Mesothelial cell of epicardium (in vitro differentiated cells): ENCODE measurements at places on chromosomes 2 and 18. TPM values are rescaled to one million over a fixed set of nuclear protein-coding genes. Genes with fewer than 3 reads are reported as not detected.

The MOGAT1 gene
- total RNA-seq: not detected in 3 replicates

DNA sequence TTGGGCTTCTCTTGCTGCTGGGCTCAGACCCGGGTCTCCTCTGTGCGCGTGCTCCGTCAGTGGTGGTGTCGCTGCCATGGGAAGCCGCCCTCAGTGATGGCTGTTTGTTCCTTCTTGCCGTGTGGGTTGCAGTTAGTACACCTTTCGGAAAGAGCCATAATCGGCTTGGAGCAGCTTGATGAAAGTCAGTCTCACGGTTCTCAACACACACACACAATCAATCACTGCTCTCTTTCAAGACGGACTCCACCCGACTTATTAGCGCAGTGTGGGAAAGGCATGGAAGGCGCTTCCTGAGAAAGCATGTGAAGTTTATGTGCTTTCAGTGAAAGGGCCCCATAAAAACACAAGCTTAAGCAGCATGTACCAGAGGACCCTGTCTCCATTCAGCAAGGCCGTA is 64.1 kb downstream of the SOX11 start:
- H3K4me3 ChIP-seq: peak overlapping the region; percentile 6
- peaks cover 43% of the 10 kb centered on the region for H3K27me3 ChIP-seq
- H3K36me3 ChIP-seq: no peaks in the 10 kb centered on the region
- DNase-seq: no peak
- peak overlapping the region; percentile 6 for H3K27ac ChIP-seq
- H3K4me1 ChIP-seq: peaks cover 14% of the 10 kb centered on the region

DNA sequence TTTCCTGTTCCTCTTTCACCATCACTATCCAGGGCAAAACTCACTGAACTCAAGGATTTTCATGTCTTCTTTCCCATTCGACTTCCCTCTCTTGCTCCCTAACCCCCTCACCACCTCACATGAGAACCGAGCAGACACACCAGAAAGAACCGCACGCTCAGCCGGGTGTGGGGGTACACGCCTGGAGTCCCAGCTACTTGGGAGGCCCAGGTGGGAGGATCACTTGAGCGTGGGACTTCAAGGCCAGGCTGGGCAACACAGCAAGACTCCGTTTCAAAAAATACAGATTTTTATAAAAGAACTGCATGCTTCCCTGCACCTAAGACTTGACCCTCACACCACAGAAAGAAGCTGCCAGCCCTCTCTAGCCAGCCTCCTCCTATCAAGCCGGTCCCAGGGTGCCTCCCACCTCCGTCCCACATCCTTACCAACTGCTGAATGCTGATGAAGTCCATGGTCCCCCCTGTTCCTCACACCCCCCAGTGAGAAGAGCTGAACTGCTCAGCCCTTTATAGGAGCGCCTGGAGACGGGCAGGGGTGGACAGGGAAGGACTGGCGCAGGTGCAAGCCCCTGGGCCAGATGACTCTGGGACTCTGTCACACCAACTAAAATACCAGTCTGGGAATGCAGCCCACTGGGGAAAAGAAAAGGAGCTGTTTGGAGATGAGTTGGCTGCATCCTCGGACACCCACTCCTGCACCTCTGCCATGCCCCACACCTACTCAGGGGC is at the start of gene ANKRD23:
TSS of gene ANKRD23 (minus strand) at position 484 of the 731 bp plus-strand sequence. CDS start at position 455, 29 bp downstream.
- no peak within 1 kb of the TSS for H3K4me3 ChIP-seq
- no peaks in the 10 kb centered on the region for H3K27me3 ChIP-seq
- H3K27ac ChIP-seq: no peak within 1 kb of the TSS
- H3K36me3 ChIP-seq: peaks cover 16% of the 10 kb centered on the region

DNA sequence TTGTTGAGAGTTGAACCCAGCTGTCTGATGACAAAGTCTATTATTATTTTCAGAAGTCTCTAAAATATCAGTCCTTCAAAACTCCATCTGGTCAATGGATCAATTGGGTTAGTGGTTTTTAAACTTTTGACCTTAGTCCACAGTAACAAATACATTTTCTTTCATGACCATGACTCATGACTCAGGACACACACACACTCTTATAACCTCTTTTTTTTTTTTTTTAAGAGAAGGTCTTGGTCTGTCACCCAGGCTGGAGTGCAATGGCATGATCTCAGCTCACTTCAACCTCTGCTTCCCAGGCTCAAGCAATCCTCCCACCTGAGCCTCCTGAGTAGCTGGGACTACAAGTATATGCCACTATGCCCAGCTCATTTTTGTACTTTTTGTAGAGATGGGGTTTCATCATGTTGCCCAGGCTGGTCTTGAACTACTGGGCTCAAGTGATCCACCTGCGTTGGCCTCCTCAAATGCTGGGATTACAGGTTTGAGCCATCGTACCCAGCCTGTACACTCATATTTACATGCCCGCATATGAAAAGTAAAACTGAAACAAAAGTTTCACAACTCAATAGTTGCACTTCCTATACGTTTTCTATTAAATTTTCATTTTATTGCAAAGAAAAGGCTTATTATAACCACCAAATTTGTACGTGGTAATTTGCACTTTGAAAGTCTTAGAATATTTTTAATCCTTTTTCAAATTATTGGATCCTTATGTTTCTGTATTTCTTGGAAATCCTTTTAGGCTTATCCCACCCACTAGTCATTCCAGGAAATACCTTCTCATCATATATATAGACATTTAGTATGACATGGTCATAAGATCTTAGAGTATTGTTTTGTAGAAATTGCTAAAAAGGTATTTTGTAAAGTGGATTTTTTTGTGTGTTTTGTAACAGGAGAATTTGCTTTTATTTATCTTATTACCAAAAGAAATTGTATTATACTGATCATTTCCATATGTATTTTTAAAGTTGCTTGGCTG is 199.0 kb downstream of the LPIN1 start:
- no peak overlapping the region for H3K27ac ChIP-seq
- H3K27me3 ChIP-seq: peaks cover 3% of the 10 kb centered on the region
- H3K4me3 ChIP-seq: no peak overlapping the region
- peaks cover 10% of the 10 kb centered on the region for H3K4me1 ChIP-seq

DNA sequence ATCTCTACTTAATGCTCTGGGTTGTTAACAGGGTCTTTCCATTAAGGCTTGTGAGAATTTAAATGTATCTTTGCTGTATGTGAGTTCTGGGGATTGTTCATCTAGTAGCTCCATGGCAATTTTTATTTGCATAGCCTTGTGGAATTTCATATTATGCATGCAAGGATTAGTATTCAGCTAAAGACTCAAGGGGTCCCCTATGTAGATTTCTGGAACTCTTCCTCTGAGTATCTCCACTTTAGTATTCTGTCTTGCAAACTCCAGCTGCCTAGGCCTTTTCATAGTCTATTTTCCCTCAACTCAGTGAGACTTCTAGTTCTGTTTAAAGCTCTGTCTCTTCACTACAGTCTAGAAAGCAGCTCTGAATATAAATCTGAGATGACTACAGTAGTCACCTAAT is 304.6 kb upstream of the REV1 start:
- H3K4me1 ChIP-seq: peaks cover 3% of the 10 kb centered on the region
- peaks cover 14% of the 10 kb centered on the region for H3K36me3 ChIP-seq
